NCI-H2081 treated with DMSO at 0.1 percent for 48 hours (cell line): ENCODE measurements at places on chromosomes 4 and X.

GRCh38 chr4:78032446-78032845, 24.7 kb upstream of the FRAS1 start:
- DNase-seq: peak; percentile 97

- peak; percentile 4 for DNase-seq
Observed at GRCh38 chrX:10636337-10636736, 16.0 kb upstream of the MID1 start.

DNA sequence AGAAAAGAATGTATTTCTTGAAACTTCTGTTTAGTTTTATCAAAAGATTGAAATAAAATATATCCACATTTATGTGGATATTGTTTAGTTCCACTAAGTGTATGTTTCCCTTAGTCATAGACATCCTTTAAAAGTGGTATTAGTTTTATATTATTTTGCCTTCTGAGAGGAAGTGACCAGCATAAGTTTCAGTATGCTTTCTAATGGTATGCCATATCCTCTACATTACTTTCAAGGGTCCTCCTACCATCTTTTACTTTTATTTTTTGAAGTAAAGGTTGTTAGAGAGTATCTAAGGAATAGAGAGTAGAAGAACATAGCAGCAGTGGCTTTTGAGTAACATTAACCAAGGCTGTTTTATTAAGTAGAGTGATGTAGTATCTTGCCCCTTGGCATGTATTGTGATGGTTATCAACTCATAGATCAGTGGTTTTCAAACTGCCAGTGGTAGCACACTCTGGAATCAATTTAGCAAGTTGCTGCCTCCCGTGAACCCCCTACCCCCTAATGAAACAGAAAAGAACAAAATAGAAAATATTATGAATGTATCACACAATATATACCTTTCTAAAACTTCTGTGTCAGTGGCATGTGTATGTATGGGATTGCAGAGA, 44.8 kb downstream of the RBPJ start:
- DNase-seq: no peak

- DNase-seq: no peak
Observed at GRCh38 chrX:41085878-41086626, 807 bp downstream of the USP9X start.

- DNase-seq: no peak
Observed at GRCh38 chrX:1246816-1247215, 21.8 kb upstream of the CSF2RA start.

GRCh38 chr4:87079967-87080366, 140.5 kb downstream of the KLHL8 start:
- DNase-seq: no peak

DNA sequence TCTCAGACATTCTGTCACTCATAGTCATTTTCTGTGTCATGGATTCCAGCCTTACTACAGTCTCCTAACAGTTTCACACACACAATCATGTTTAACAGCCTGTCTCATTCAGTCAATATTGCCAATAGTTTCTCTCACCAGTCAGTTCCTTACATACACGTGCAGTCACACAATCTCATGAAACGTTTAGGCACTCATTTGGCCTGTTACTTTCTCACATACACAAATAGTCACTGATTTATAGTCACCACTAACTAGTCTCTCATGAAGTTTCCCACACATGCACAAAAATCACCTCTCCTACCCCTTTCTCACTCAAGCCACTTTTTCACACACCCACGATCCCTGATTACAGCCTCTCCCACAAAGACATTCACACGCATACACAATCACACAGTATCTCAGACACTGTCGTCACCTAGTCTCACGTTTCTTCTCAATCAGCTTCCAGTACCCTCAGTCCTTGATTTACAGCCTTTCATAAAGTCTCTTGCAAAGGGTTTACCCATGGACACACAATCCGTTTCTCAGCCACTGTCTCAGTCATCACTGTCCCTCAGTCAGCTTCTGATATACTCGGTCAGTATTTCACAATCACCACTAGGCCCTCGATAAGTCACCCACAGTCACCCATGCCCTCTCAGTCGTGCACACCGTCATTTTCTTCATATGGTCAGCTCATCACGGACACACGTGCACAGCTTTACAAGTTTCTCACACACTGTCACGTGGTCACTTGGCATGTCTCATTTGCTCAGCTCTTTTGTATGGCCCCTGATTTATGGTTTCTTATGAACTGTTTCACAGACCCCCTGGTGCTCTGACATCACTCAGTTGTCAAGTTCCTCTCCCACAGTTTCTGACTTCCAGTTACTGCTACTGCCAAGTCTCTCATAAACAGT, 4.2 kb upstream of the CFP start:
- DNase-seq: no peak
